ENCODE measurements at places on chromosomes 7 and 10. TPM values are rescaled to one million over a fixed set of nuclear protein-coding genes. Genes with fewer than 3 reads are reported as not detected.

TUBB8 gene
- not detected for total RNA-seq

SSC4D gene
- 0.89 TPM for total RNA-seq

EVX1 gene
- not detected for total RNA-seq

KLHL7 gene
- 33.0 TPM for total RNA-seq

OR2A1 gene
- total RNA-seq: 0.25 TPM

FAM241B gene
- 1.6 TPM for total RNA-seq

C7orf57 gene
- total RNA-seq: not detected

DNA sequence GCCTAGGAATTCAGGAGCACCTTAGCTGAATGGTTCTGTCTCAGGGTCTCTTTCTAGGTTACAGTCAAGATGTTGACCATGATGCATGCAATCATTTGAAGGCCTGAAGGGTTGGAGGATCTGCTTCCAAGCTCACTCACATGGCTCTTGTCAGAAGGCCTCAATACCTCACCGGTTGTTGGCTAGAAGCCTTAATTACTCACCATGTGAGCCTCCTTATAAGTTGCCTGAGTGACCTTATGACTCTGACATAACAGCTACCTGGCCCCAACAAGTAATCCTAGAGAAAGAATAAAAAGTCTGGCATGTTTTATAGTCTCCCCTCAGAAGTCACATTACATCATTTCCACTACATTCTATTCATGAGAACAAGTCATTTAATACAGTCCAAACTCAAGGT lies 3.4 kb upstream of the C1GALT1 start:
- H3K4me1 ChIP-seq: peaks cover 4% of the 10 kb centered on the region
- DNase-seq: no peak
- H3K4me3 ChIP-seq: no peak overlapping the region
- H3K27me3 ChIP-seq: no peaks in the 10 kb centered on the region
- H3K27ac ChIP-seq: no peak overlapping the region
- no peaks in the 10 kb centered on the region for H3K36me3 ChIP-seq

GRCh38 chr7:140506788-140507464 lies 27.6 kb upstream of the MKRN1 start:
- peaks cover 5% of the 10 kb centered on the region for H3K4me1 ChIP-seq
- H3K27me3 ChIP-seq: no peaks in the 10 kb centered on the region
- no peaks in the 10 kb centered on the region for H3K36me3 ChIP-seq
- peak; percentile 44 for DNase-seq

GRCh38 chr7:152617056-152617455 lies 58.9 kb downstream of the XRCC2 start:
- no peaks in the 10 kb centered on the region for H3K36me3 ChIP-seq
- H3K27me3 ChIP-seq: no peaks in the 10 kb centered on the region
- H3K4me3 ChIP-seq: no peak overlapping the region
- DNase-seq: no peak

DNA sequence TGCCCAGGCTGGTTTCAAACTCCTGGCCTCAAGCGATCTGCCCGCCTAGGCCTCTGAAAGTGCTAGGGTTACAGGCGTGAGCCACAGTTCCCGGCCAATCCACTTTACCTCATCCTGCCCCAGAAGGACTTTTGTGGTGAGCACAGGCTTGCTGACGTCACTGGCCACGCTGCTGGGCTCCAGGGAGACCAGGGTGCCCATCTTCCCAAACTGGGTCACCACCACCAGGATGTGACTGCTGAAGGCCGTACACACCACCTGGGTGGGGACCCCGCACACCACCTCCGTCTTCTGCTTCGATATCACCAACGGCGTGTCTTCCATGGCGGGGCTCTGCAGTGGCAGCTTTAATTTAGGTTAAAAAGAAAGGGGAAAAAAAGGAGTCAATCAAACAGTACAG lies 816 bp downstream of the PSMG3 start:
- H3K27ac ChIP-seq: peak overlapping the region; percentile 87
- H3K27me3 ChIP-seq: no peaks in the 10 kb centered on the region
- peaks cover 7% of the 10 kb centered on the region for H3K4me1 ChIP-seq
- H3K36me3 ChIP-seq: no peaks in the 10 kb centered on the region

DNA sequence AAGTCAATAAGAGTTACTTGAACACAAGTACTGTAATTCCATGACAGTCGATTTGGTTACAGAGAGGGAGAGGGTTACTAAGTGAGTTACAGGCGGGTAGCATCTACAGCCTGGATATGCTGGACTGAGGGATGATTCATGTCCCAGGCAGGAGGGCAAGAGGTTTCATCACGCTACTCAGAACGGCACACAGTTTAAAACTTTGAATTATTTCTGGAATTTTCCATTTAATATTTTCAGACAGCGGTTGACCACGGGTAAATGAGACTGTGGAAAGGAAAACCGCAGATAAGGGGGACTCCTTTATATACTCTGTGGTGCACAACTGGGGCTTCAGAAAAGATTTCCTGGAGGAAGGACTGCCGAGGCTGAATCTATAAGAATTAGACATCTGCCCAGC lies 25.7 kb upstream of the LRRC4 start:
- DNase-seq: no peak
- H3K27me3 ChIP-seq: no peaks in the 10 kb centered on the region
- no peaks in the 10 kb centered on the region for H3K36me3 ChIP-seq
- no peaks in the 10 kb centered on the region for H3K4me1 ChIP-seq
- H3K4me3 ChIP-seq: no peak overlapping the region

DNA sequence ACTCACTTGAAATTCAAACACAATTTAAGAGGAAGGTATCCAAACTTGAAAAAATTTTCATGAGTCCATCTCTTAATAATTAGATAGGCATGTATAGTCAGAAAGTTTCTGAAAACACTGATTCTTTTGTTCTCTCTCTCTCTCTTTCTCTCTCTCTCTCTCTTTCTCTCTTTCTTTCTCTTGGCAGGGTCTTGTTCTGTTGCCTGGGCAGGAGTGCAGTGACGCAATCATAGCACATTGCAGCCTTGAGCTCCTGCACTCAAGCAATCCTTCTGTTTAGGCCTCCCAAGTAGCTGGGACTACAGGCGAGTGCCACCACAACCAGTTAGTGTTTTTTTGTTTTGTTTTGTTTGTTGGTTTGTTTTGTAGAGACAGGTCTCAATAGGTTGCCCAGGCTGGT lies 59.3 kb downstream of the PRTFDC1 start:
- no peaks in the 10 kb centered on the region for H3K27me3 ChIP-seq
- H3K4me3 ChIP-seq: no peak overlapping the region
- no peak for DNase-seq
- no peak overlapping the region for H3K27ac ChIP-seq

DNA sequence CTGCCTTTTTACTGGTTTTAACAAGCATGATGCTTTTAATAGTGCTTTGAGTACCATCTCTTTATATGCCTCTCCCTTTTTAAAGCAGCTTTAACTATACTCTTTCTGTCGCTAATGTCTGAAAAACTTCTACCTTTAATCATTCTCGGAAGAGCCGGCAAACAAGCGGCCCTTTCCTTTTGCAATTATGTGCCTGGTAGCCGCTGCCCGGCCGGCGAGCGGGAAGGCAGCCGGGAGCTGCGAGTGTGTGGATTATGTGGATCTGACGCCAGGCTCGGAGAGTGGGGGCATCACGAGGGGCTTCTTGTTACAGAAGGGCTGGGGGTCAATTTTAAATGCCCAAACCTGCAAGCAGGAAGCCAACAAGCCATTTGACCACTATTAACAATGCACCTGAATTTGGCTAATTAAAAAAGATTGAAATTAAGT lies 120.9 kb downstream of the BUB3 start:
- H3K4me3 ChIP-seq: no peak overlapping the region
- no peaks in the 10 kb centered on the region for H3K27me3 ChIP-seq
- H3K27ac ChIP-seq: no peak overlapping the region
- DNase-seq: no peak

DNA sequence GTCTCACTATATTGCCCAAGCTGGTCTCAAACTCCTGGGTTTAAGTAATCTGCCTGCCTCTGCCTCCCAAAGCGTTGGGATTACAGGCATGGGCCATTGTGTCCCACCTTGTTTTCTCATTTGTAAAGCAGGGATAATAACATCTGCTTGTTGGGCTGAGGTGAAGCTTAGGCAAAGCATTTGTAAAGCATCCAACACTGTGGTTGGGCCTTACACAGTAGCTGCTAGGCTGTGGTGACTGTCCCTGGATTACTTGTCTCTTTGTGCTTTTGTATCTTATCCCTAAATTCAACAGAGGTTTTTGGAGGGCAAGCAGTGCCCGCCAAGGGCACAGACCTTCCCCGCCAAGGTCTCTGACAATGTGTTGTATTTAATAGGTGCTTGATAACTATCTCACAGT lies 14.3 kb downstream of the HKDC1 start:
- no peak overlapping the region for H3K4me3 ChIP-seq
- no peaks in the 10 kb centered on the region for H3K4me1 ChIP-seq
- H3K27ac ChIP-seq: no peak overlapping the region
- no peak for DNase-seq
- H3K27me3 ChIP-seq: no peaks in the 10 kb centered on the region

- H3K27me3 ChIP-seq: no peaks in the 10 kb centered on the region
- no peaks in the 10 kb centered on the region for H3K4me1 ChIP-seq
- H3K36me3 ChIP-seq: no peaks in the 10 kb centered on the region
- no peak overlapping the region for H3K4me3 ChIP-seq
Measured at GRCh38 chr10:1216574-1217236, 160.5 kb downstream of the WDR37 start.

GRCh38 chr7:140330128-140330527 lies 68.2 kb downstream of the SLC37A3 start:
- no peak overlapping the region for H3K4me3 ChIP-seq
- H3K36me3 ChIP-seq: no peaks in the 10 kb centered on the region
- H3K27ac ChIP-seq: no peak overlapping the region
- no peaks in the 10 kb centered on the region for H3K27me3 ChIP-seq

DNA sequence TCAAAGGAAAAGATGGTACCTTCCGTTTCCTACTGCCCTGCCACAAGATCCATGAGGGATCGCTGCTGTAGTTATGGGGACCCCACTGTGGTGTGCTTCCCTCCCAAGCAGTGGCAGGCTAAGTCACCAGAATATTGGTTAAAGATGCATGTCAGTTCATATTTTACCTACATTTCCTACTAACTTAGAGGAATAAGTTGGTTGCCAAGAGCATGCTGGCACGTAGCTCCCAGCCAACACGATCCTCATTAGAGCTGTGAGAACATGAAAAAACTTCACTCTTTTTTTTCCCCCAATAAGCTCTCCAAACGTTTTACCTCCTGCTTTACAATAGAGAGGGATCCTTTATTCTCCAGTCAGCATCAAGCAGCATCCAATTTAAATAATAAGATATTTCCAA lies 203.7 kb downstream of the TRIL start:
- H3K4me1 ChIP-seq: no peaks in the 10 kb centered on the region
- no peak overlapping the region for H3K27ac ChIP-seq
- no peaks in the 10 kb centered on the region for H3K27me3 ChIP-seq
- no peaks in the 10 kb centered on the region for H3K36me3 ChIP-seq
- no peak overlapping the region for H3K4me3 ChIP-seq

GRCh38 chr10:62430881-62431280 lies 56.7 kb downstream of the ZNF365 start:
- H3K4me3 ChIP-seq: no peak overlapping the region
- H3K36me3 ChIP-seq: no peaks in the 10 kb centered on the region
- no peaks in the 10 kb centered on the region for H3K4me1 ChIP-seq
- no peaks in the 10 kb centered on the region for H3K27me3 ChIP-seq
- H3K27ac ChIP-seq: no peak overlapping the region

DNA sequence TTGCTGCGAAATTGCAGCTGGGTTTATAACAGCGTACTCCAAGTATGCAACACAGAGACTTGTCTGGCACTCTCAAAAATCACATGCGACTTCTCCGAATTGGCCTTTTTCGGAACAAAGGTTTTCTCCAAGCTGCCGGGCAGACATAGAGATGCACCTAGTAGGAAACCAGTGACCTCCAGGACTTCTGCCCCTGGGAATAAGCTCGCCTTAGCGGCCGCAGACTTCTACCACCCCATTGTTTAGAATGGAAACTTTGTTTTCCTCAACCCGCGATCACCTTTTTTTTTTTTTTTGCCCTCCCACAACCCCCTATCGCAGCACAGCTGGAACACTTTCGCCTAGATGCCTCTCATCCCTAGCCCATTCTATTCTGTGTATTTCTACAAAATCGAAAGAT lies 4.9 kb upstream of the HOXA10 start:
- H3K27ac ChIP-seq: no peak overlapping the region
- no peaks in the 10 kb centered on the region for H3K36me3 ChIP-seq
- H3K4me1 ChIP-seq: peaks cover 1% of the 10 kb centered on the region

- no peak overlapping the region for H3K4me3 ChIP-seq
- no peak overlapping the region for H3K27ac ChIP-seq
- H3K4me1 ChIP-seq: no peaks in the 10 kb centered on the region
- H3K36me3 ChIP-seq: no peaks in the 10 kb centered on the region
- no peak for DNase-seq
Measured at GRCh38 chr10:95287281-95287680, 3.5 kb downstream of the PDLIM1 start.

DNA sequence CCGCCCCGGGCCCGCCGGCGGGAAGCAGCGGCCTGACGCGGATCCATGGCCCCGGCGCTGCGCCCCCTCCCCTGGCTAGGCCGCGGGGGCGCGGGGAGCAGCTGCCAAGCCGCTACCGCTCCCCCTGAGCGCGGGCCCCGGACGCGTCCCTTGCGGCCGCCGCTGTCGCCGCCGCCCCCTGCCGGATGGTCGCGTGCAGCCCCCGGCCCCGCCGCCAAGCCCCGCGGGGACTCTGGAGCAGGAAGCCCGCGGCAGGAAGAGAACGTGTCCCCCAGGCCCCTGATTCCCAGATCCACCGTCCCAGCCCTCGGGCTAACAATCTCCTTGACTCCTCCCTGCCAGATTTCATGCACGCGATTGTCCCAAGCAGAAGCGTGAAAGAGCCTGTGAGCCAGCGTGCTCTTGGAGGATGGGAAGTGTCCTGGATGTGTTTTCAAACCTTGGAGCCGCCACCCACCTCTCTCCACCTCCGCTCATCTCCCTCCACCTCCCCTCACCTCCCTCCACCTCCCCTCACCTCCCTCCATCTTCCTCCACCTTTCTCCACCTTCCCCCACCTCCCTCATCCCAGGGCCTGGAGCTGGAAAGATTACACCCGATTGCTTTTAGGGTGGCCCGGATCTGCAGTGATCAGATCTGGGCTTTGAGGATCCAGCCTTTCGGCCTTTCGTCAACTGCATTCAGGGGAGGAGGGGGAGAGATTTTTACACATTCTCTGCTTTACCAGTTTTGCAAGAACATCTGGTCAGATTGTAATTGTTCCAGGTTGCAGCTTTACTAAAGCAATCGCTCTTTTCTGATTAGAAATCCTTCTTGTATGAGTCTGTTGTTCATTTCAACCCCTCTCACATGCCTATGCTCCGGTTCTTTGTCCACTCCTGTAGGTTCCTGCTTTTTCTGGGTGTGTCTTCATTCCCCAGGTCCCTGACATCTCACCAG lies 570 bp upstream of the PRTFDC1 start:
- H3K27me3 ChIP-seq: no peaks in the 10 kb centered on the region
- peak; percentile 67 for DNase-seq
- H3K4me1 ChIP-seq: peaks cover 3% of the 10 kb centered on the region
- peak overlapping the region; percentile 67 for H3K4me3 ChIP-seq

DNA sequence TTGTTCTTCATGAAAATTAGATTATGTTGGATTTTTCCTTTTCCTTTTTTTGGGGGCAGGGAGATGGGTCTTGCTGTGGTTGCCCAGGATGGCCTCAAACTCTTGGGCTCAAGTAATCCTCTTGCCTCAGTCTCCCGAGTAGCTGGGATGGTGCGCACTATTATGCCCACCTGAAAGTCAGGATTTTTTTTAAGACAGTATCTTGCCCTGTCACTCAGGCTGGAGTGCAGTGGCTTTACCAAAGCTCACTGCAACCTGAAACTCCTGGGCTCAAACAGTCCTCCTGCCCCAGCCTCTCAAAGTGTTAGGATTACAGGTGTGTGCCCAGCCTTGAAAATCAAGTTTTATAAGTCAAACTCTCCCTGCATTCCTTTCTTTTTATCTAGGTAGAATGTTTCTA lies 1.7 kb upstream of the TET1 start:
- DNase-seq: no peak
- H3K4me3 ChIP-seq: no peak overlapping the region
- H3K36me3 ChIP-seq: no peaks in the 10 kb centered on the region
- H3K27me3 ChIP-seq: no peaks in the 10 kb centered on the region

GRCh38 chr10:113979409-113979808 lies 64.3 kb upstream of the ADRB1 start:
- H3K27ac ChIP-seq: no peak overlapping the region
- H3K36me3 ChIP-seq: no peaks in the 10 kb centered on the region
- H3K27me3 ChIP-seq: no peaks in the 10 kb centered on the region
- H3K4me3 ChIP-seq: no peak overlapping the region

Data from ovary (tissue), 10 donors.